ENCODE measurements at places on chromosomes 2 and 18.

DNA sequence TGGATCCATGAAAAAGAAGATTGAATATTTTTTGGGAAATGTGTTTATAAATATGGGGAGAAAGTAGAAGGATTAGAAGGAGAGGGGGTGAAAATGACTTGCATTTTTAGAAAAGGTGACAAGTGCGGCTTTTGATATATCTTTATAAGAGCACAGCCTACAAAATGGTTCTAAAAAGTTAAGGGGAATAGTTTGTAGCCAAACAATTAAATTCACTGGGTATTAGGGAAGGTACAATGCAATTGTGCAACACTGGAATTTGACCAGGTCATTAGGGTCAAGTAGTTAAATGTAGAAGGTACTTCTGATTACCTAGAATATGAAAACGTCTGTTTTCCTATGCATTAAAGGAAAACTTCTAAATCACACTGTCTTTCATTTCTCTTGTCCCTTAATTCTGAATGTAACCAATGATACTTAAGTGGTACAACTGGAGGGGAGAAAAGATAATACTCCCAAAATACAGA is 44.5 kb upstream of the SERTAD2 start:
- DNase-seq, result no peak

- DNase-seq, result no peak
Observed at GRCh38 chr2:10654069-10654468, 35.7 kb downstream of the NOL10 start.

DNA sequence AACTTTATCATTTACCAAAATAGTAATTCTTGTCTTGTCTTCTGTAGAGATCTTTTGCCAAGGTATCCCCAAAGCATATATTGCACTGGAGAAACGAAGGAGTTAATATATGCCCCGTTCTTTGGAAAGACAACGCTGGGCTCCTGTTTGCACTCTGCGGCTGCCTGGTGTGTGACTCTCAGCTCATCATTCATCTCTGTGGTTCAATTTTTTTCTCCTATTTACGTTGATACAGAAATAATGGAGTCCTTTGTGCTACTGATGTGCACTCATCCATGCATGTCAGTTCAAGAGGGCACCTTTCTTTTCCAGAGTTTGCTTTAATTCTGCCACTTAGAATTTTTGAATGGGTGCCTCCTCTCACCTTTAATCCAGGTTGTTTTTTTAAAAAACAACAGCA is 655.5 kb downstream of the DCDC2C start:
- peak; percentile 25 for DNase-seq

- no peak for DNase-seq
Observed at GRCh38 chr2:105294844-105295481, 34.6 kb downstream of the TGFBRAP1 start.

- DNase-seq, result no peak
Observed at GRCh38 chr18:62336618-62337017, 11.5 kb downstream of the TNFRSF11A start.

DNA sequence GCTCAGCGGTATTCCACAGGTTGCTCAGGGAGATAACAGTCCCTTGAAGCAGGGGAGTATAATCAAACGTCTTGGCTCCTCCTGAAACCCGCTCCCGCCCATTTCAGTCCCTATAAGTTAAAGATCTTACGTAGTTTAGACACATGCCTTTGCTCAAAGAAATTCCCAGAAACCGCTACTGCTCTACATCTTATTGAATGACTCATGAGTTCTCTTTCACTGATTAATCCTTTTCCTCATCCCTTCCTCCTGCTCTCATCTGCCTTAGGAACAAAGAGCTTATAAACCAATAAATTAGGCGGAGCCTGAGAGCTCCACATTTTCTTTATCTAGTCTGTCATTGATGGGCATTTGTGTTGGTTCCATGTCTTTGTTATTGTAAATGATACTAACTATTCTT is 4.2 kb upstream of the SERPINB4 start:
- DNase-seq, result no peak

DNA sequence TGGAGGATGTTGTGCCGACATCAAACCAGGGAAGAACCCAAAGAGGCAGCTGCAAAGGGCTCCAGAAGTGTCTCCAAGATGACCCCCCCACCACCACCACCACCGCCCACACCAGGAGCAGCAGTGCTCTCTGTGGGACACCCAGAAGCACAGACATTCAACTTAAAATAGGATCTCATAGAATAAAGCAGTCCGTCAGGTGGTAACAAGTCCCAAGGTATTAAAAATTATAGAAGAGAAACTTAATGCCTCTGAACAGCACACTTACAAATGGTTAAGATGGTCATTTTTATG is 155.5 kb upstream of the ID2 start:
- no peak for DNase-seq

DNA sequence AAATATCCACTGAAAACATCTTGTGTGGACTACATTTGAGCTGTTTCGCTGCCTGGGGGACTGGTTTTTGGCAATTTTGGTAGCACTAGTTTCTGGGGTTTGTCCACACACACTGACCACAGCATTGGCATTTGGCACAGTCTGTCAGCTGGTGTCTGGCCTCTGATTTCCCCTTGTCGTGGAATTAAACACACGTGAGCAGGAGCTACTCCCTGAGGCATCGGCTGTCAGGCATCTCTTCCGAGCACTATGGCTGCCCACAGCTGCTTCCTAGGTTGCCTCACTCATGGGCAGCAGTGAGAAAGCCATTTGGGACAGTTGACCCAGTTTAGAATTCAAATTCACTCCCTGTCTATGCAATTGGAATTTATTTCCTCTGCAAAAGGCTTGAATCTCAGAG is 46.8 kb upstream of the FZD5 start:
- DNase-seq, result no peak

DNA sequence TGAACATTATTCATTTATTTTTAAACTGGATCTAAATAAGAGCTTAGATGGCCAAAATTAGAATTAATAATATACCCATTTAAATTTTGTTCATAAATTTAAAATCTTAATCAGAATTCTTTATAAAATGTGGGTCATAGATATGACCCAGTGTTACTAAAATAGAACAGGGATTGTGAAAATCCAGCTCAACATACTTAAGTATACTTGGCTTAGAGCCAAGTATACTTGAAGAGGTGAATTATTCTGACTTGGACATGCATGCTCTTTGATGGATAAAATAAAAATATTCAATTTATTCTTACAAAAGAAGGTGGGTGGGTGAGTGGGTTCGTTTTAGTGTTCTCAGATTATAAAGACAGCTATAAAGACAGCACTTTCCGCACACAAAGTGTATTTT is 70.7 kb downstream of the SPOPL start:
- no peak for DNase-seq

GRCh38 chr18:32877371-32877770 is 104.5 kb upstream of the KLHL14 start:
- no peak for DNase-seq

DNA sequence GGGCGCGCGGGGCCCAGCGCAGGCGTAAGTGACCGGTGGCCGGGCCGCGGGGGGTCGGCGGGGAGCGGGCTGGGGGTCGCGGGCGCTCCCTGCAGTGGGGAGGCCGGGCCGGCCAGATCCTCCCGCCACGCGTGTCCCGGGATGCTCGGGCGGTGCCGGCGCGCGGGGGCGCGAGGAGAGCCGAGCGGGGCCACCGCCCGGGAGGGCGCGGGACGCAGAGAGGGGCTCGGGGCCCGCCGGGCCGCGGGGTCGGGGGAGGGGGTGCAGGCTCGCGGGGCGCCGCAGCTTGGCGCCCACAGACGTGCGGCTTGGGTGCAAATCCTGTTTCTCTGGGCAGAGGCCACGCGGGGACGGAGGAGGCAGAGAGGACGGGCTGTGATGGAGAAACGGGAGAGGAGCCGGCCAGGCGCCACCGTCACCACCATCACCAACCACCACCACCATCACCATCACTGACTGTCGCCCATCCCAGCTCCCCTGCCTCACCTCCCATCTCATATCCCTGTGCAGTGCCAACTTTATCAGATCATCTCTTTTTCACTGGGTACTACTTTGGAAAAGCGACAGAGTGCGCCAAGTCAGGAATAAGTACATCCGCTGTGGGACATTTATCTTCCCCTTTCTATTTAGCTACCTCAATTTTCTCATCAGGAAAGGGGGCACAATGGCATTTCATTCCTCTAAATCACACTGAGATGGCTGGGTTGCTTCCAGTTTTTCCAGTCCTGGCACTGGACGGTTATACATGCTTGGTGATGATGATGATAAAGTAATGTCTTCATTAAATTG is 97.2 kb upstream of the GPR45 start:
- no peak for DNase-seq

DNA sequence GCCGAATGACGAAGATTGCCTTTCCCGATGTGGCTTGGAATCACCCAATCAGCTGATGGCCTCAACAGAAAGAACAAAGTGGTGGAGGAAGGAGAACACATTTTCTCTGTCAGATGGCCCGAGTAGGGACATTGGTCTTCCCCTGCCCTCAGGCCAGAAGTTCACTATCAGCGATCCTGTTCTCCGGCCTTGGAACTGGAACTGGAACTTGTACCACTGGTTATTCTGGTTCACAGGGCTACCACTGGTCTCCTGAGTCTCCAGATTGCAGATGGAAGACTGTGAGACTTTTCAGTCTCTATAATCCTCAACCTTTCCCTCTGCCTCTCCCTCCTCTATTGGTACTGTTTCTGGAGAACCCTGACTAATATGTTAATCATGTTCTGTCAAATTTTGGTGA is 180.4 kb downstream of the ANKRD30B start:
- DNase-seq, result no peak

DNA sequence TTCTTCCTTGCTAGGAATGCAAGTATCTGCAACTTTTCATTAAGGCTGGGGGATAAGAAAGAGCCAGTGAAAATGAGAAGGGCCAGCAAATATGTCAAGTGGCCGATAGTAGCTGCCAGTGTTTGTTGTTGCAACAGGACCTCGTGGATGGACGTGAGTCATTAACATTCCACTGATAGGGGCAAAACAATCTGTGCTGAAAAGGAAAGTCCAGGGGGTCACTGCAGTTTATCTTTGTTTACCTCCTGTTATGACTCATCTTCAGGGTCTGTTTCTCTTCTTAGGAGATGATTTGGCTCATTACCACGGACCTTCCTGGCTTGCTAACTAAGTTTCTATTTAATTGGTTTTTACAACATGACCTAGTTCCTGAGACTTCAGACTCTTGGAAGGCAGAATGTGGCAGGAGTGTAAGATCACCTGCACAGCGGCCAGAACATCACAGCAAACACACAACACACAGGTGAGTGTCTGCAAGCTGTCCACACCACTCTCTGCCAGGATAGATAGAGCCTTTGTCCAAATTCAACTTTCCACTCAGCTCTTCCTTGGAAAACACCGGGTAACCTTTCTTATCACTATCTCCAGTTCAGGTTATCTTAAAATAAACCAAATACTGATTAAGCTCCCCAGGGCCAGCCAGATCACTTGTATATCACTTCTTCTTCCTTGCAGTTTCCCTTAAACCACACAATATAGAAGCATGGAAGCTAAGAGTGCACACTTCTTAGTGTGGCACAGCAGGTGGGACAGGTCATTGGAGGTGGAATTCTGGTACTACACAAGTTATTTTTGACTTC is 157.5 kb upstream of the LMAN1 start:
- no peak for DNase-seq

GRCh38 chr2:27262379-27263286 is at the start of gene SLC30A3:
Gene SLC30A3, minus strand, starts transcription at chr2:27263047. Its CDS starts 141 bp downstream, at chr2:27262906.
- DNase-seq, result no peak

DNA sequence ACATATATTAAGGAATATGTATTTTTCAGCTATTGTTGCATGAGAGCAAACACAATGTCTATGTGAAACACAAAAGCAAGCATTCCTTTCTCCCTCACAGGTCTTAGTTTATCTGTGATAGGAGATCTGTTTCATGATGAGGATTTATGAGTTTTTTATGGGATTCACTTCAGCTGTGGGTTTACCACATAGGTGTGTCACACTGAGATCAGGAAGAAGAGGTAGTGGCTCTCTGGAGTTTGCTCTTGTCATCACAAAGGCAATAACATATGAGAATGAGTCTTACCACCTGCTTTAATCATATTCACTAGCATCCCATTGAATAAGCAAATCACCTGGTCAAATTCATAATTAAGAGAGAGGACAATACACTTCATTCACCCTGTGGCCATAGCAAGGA is 960.3 kb upstream of the SLC39A10 start:
- no peak for DNase-seq

- peak; percentile 16 for DNase-seq
Observed at GRCh38 chr18:64037812-64038414, 68.0 kb downstream of the SERPINB8 start.

DNA sequence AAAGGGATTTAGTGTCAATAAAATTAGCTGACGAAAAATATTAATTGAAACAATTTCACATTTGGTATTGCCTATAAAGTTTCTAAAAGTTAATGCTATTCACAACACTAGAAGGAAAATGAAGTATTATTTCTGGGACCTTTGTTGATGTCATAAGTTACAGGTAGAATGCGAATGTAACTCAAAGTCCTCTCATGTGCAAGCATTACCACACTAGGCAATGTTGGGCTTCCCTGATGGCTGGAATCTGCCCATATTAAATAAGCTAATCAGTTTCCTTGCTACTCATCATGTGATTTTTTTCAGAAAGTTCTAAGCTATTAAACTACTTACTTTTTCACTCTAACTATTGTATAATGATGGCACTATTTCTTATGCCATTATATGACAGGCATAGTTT is 44.6 kb downstream of the COBLL1 start:
- DNase-seq, result no peak

GRCh38 chr2:226190479-226191252 is 609.0 kb downstream of the IRS1 start:
- DNase-seq, result no peak

GRCh38 chr18:36734596-36734995 is 94.2 kb downstream of the TPGS2 start:
- no peak for DNase-seq

GRCh38 chr2:26754972-26755670 is 9.0 kb upstream of the SLC35F6 start:
- DNase-seq, result no peak

- no peak for DNase-seq
Observed at GRCh38 chr2:157596992-157597681, 31.5 kb downstream of the ACVR1C start.

DNA sequence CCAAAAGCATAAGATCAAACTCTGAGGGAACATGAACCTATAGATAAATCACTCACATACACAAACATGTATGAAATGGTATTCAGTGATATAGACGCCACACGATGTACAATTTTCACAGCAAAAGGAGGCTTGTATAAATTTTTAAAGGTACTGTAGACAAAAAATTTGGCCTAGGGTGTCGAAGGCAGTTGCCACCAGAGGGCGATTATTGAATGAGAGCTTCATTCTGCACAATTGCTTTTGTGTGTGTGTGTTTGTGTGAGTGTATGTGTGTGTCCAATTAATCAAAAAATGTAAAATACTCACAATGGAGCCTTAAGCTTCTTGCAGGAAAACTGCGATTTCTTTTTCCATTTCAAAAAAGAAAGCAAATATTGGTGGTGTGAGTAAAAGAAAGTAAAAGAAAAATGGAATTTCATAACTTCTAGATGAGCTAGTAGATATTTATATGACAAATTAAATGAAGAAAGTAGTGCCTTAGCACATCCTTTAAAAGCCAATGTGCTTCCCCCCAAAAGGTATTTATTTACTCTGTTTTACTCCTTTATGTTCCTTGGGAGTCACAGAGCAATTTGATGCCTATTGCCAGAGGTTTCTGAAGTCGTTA is 800.1 kb downstream of the SATB2 start:
- DNase-seq, result peak; percentile 40
